ENCODE measurements at places on chromosomes 4 and X. TPM values are rescaled to one million over a fixed set of nuclear protein-coding genes. Genes with fewer than 3 reads are reported as not detected.

ANXA3 gene
- total RNA-seq: 37.6 TPM

MAGEA9 gene
- not detected for total RNA-seq

ADGRG4 gene
- total RNA-seq: 0.16 TPM

PRDM5 gene
- 24.9 TPM for total RNA-seq

ARSJ gene
- total RNA-seq: 10.7 TPM

FATE1 gene
- not detected for total RNA-seq

HSFX1 gene
- 2.0 TPM for total RNA-seq

VCX3B gene
- not detected for total RNA-seq

GCNA gene
- total RNA-seq: 2.6 TPM

GPRASP2 gene
- total RNA-seq: 16.2 TPM

CWH43 gene
- total RNA-seq: not detected

PASD1 gene
- total RNA-seq: not detected

UVSSA gene
- total RNA-seq: 13.9 TPM

NPY5R gene
- total RNA-seq: 1.6 TPM

VCX2 gene
- total RNA-seq: not detected

MUC7 gene
- not detected for total RNA-seq

STS gene
- 9.8 TPM for total RNA-seq

ASB11 gene
- not detected for total RNA-seq

SMPX gene
- not detected for total RNA-seq

CLDN2 gene
- not detected for total RNA-seq

DDIT4L gene
- 3.8 TPM for total RNA-seq

SLIT2 gene
- 20.3 TPM for total RNA-seq

ADRA2C gene
- total RNA-seq: 1.6 TPM

F11 gene
- not detected for total RNA-seq

EFHC2 gene
- 0.32 TPM for total RNA-seq

FAM47C gene
- not detected for total RNA-seq

H2BW2 gene
- total RNA-seq: not detected
